ENCODE measurements at places on chromosomes 2 and 18. TPM values are rescaled to one million over a fixed set of nuclear protein-coding genes. Genes with fewer than 3 reads are reported as not detected.

DNA sequence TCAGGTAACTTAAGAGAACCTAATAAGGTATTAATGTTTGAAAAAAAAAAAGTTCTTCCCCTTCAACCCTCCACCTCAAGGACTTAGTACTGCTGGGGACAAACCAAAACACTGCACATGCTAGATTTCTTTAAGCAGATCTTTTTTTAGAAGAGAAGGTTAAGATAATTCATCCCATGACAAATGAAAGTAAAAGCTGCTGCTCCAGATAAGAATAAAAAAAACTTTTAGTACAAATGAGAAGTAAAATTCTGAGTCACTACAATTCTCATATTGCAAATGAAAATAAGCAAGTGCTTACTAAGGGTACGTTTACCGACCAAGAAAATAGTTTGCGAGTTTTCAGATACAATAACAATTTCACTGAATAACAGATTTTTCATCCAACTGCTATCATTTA lies 8.9 kb downstream of the STAM2 start:
- DNase-seq: no peak

INPP1 gene
- total RNA-seq: 9.8 TPM

GRCh38 chr2:9212010-9212635 lies 5.5 kb downstream of the ASAP2 start:
- no peak for DNase-seq

GRCh38 chr2:117737846-117738245 lies 76.6 kb upstream of the DDX18 start:
- no peak for DNase-seq

All from A172 (cell line).